ENCODE measurements at places on chromosomes 2 and 18.

- DNase-seq = no peak
Observed at GRCh38 chr18:66548747-66549146, 55.1 kb downstream of the CDH19 start.

GRCh38 chr2:25989154-25989553, 6.9 kb upstream of the KIF3C start:
- no peak for DNase-seq

DNA sequence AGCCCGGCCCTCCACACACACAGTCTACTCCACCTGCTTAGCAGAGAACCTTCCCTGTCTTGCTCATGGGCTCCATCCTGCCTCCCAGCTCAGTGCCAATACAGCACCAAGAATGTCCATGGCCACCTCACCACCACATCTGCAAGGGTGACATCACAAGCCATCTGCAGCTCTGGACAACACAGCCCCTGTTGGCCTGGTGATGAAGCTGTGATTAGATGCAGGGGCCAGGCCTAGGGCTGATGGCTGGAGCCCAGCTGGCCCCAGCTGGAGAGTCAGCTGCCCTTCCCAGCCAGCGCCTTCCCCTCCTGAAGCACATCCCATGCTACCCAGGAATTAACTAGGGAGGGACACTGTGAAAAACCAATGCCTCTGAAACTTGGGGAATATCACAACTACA, 91.1 kb downstream of the TTC32 start:
- no peak for DNase-seq

DNA sequence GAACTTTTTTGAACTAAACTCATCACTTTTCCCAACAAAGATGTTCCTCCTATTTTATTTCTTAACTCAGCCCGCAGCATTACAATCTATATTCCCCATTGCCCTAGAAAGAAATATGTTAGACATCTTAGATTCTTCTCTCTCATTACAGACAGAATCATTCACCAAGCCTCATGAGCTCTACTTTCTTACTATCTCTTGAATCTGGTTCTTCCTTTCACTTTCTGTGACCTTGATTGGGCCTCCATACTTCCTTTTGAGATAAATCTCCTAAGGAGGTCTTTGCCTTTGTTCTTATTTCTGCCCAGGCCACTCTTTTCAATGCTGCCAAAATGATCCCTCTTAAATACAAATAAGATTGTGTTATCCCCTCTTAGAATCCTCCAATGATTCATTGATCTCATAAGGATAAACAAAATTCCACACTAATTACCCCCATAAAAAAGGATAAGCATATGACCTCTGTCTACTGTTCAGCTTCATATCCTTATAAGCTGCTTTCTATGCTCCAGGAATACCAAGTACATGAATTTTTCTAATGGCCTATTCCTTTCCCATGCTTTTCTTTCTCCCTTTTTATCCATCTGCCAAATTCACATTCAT, 400.0 kb downstream of the ARHGAP15 start:
- no peak for DNase-seq

GRCh38 chr2:165193178-165193777, 10.6 kb downstream of the SCN3A start:
- no peak for DNase-seq

- no peak for DNase-seq
Observed at GRCh38 chr2:7681881-7682461, 764.8 kb downstream of the RNF144A start.

DNA sequence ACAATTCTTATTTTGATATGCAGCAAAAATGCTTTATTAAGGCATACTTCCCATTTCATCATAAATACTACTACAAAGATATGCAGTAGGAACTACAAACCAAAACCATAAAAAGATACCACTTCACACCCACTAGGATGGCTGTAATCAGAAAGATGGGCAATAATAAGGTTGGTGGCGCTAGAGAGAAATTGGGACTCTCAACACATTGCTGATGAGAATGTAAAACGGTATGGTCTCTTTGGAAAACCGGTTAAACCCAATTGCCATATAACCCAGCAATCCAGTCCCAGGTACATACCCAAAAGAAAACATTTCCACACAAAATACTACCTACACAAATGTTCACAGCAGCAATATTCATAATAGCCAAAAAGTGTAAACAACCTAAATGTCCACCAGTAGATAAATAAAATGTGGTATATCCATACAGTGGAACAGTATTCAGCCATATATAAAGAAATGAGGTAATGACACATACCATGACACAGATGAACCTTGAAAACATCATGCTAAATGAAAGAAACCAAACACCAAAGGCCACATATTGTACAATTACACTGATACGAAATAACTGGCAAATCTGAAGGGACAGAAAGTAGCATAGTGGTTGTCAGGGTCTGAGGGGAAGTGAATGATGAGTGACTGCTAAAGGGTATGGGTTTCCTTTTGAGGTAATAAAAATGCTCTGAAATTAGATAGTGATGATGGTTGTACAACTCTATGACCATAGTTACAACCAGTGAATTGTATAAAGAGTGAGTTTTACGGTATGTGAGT, 12.7 kb downstream of the SP3 start:
- DNase-seq = no peak

DNA sequence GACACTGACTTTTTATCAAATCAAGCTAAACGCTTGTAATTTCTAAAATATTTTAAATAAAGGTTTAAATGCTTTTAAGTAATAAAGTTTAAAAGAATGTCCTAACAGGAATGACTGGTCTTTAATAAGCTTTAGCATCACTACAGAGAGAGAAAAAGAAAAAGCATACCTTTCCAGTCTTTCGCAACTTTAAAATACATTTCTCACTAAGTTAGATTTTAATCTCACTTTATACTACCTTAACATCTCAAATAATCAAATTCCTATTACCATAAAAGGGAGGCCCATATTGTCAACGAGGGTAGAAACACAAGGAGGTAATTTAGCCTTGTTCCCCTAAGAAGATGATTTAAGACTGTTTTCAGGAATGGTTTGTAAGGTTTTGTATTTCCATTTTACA, 80.7 kb downstream of the STRN start:
- no peak for DNase-seq

GRCh38 chr18:59905686-59906091, 5.9 kb downstream of the PMAIP1 start:
- no peak for DNase-seq

- no peak for DNase-seq
Observed at GRCh38 chr2:109663721-109664120, 49.6 kb downstream of the SOWAHC start.

- no peak for DNase-seq
Observed at GRCh38 chr18:58064406-58064998, 20.5 kb downstream of the NEDD4L start.

GRCh38 chr18:22710673-22711191, 222.4 kb upstream of the RBBP8 start:
- DNase-seq = no peak

DNA sequence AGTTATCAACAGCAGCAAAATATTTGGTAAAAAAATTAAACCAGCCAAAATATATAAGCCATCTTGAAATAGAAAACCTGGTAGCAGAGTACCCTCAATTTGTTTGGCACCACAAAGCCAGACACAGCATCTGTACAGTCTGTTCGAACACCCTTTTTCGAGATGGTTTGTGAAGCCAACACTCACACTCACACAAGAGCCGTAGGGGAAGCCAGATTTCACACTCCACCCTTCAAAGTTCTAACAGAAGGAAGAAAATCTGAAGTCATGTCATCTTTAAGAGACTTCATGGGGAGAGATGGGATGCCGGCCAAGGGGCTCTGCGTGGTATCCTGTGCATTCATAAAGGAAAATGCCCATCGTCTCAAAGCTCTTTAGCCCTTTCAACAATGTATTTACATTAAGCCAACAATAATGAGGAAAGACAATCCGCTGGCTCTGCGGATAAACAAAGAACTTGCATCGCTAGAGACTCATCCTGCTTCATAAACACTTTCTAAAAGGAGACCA, 451.5 kb upstream of the CHST9 start:
- no peak for DNase-seq

GRCh38 chr2:235218486-235218907, 266.7 kb downstream of the SH3BP4 start:
- no peak for DNase-seq

DNA sequence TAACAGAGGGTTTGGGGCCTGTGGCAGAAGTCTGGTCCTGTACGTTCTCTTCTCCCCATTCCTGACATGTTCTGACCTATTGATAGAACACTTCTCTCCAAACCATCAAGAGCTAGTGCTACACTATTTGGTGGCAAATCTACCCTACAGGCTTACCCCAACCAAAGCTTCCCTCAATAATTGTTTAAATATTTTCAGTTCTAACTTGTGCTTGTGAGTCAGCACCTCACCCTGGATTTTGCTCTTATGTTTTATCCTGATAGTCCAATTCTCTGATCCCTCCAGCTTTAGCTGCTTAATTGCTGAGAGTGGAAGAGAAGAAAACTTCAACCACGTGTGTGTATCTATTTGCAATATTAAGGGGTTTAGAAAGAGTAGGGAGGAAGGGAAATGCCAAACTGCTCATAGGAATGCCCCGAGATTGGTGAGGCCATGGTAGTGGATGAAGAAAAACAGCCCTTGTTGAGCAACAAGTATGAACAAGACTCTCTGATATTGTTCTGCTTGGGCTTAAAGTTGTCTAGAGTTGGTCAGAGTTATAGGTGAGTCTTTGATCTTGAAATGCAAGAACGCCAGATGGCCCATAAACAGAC, 67.8 kb upstream of the PARD3B start:
- no peak for DNase-seq

DNA sequence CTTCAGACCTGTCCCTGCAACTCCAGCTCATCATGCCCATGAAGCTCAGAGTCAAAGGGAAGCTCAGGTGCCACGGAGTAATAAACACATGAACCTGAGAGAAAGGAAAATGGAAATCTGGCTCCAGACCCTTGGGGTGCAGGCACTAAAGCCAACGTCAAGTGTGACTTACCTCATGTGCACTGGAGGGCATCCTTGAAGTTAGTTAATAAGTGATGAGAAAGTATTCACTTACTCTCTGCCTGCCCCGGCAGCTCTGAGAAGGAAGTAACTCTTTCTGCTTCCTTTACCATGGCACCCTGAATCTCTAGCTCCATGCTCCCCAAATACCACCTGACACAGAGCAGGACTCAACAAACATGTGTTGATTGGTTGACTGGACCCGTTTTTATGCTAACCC, 21.4 kb upstream of the AGAP1 start:
- DNase-seq = no peak

DNA sequence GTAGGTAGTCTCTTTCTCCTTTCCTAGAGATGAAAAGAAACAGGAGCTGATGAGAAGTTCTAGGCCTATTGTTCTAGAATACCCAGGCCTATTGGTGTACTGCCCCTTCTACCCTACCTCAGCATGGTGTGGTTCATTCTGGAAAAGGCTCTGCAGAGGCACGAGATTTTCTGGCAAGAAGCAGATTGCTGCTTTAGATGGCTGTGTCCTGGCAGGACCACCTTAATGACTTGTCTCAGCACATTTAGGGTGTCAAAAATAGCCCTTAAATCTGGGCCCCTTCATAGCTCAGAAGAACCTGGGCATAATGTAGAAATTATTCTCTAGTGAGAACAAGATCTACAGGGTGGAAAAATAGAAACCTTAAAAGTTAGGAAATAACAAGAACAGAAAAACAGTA, 87.9 kb downstream of the BCL2L11 start:
- no peak for DNase-seq

DNA sequence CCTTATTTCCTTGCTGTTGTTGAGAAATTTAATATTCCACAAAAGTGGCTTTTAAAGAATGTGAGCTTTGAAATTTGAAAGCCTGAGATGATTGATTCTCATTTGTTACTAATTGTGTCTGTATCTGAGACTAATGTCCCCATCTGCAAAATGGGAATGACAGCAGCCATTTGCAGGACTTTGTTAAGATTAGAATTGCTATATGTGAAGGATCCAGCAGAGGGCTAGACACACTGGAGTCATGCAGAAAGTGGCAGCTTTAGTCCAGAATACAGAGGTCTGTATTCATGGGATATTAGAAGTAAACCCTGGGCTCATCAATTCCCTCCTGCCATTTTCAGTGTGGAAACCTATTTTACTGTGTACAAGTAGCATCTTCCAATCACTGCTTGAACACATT, 296.5 kb upstream of the GYPC start:
- DNase-seq = no peak

- DNase-seq = no peak
Observed at GRCh38 chr2:4553241-4553640, 849.9 kb downstream of the DCDC2C start.

DNA sequence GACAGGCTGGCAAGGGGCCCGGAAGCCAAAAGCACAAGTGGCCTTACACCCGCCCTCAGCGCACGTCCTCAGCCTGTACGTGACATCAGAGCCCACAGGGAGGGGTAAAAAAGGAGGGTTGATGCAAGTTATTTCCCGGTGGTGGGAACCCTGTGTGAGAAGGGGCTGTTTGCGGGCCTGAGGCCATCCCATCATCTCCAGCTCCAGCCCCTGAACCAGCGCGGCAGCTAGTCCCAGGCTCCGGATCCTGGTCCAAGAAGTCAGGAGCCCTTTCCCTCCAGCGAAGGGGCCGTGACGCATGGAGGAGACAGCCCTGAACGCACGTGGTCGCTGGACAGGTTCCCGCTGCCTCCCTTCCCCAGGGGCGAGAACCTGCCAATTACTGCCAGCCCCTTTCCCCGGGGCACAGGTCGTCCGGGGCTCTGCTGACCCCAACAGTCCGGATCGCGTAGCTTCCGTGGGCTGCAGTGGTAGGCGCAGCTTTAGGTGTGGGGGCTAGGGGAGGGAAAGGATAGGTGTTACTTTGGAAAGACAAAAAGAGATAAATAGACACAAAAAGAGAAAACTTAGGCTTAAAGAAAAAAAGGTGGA, 1.3 kb upstream of the LRP2 start:
- DNase-seq = no peak

DNA sequence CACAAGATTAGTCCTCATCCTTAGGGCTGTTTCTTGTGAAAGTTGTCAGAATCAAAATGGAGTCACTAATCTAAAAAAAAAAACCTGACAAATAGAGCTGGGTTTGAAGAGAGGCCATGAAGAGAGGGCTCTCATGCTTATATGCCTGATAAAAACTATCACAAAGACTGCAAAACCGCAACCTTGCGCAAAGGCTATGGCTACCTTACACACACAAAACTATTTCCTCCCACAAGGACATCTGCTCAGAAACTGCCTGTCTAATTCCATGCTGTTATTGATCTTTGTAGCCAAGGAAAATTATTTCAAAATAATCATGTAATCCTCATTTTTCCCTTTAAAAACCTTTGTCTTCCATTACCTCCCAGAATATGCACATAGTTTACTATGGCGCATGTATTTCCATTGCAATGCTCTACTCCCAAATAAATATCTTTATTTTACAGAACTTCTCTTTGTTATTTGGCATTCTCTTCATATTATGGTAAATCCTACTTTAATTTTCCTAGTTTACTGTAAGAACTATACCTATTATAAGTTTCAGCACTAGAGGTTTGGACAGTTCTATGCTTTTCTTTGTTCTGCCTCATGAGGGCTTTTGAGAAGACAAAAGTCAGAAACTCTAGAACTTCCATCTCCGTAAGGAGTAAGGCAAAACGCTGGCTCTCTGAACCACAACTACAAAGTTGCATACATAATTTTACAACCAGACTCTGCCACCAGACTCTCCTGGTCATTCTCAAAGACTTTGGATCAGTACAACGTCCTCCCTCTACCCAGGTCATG, 9.6 kb upstream of the DPYSL5 start:
- no peak for DNase-seq

GRCh38 chr2:47201224-47201623, 46.1 kb upstream of the STPG4 start:
- no peak for DNase-seq

All from LoVo (cell line).